Bronchial epithelial cell (primary cell): ENCODE measurements at places on chromosomes 4 and X. TPM values are rescaled to one million over a fixed set of nuclear protein-coding genes. Genes with fewer than 3 reads are reported as not detected.

DNA sequence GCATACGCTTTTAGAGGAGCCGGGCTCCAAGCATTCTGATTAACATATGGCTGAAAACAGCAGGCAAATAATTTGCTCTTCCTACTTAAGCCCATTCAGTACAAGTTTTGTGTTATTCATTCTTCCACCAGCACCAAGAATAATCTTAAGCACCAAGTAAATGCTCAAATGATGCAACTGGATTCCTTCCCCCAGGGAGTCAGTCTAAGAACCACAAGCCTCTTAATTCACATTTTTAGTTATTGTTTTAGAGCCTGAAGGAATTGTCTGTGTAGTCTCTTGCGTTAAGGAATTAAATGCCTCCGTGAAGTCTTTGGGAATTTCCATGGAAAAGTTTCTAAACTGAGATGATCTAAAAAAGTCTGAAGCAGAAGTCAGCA, 61.5 kb upstream of the MAGEB2 start:
- DNase-seq: no peak

GRCh38 chr4:187811591-187811990, 184.0 kb upstream of the ZFP42 start:
- DNase-seq: no peak

DNA sequence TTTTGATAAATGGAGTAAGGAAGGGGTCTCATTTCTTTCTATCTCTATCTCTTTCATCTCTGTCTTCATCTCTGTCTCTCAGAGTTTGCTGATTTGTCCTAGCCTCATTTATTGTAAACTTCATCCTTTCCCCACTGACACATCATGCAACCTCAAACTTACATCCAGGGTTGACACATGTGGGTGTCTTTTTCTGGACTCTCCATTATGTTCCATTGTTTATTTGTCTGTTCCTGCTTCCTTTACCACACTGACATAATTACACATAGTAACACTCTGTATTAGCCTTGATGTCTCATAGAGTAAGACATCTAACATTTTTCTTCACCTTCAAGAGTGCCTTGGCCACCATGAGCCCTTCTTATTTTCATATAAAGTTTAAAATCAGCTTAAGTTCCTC, 8.1 kb upstream of the SRD5A3 start:
- DNase-seq: no peak

Gene NKX3-2
- total RNA-seq: under 0.01 TPM in 1 of 2 replicates, not detected in the other

DNA sequence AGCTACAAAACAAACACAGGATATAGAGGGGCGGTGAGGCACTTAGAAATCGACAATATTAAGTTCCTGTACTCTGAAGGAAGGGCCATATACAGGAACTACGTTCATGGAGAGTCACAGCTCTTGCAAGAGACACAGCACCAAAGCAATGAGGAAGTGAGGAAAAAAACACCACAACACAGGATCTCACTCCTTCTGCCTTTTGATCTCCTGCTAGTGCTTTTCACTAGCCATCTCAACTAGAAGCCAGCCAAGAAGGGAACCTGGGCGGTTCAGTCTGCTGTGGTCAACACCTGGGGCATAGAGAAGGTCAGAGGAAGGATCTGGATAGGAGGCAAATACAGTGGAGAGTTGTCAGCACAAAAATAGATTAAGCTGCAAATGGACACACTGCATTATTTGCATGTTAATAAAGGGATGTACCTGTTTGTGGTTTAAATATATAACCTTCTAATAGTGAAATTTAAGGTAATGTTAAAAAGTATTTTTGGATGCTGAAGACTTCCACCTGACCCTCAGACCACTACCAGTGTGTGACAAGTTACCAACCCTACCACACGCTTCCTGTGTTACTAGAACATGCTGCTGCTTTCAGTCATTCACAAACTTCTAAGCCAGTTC, 104.6 kb downstream of the DTHD1 start:
- DNase-seq: no peak

DNA sequence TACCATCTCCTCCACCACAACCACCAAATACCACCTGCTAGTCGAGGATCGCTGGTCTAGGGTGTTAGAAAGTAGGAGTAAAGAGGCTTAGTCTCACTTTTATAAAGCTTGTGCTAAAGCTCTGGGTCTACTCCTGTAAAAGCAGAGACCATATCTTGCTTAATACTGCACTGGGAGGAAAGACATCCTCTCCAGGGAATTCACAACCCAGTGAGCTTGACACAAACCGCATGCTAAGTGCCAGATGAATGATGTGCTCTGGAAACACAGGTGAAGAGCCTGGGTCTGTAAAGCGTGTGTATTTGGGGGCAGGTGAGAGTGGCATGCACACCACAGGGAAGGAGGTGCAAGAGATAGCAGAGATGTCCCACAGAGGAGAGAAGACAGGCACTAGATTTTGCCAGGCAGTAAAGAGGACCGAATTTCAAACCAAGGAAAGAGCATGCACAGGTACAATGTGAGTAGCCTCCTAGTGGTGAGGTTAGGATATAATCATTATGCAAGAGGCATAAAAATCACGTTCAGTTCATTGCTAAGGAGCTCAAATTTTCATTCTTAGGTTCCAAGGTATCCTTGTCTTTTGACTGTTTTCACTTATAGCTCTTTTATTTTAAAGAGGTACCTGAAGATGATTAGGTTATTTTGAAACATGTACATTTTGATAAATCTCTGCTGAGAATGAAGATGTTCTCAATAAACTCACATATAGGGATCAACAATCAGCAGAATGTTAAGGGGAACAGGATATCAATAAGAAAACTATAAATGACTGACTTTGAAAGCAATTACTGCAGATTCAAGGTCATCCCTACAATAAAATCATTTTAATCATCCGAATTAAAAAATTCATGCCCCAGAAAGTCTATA, 20.7 kb downstream of the TAPT1 start:
- peak; percentile 35 for DNase-seq

DNA sequence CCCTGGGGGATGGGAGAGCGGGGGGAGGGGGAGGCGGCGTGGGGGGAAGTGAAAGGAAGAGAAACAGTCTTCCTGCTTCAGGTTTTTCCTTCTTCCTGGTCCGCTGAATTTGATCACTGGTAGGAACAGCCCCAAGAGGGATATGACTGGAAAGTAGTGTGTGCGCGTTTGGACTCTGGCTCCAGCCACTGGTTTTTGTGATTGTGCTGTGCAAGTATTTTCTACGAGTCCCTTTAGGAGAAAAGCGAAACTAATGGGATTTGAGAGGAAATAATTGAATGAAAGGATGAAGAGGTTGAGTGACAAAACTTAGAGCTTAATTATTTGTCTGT, 836 bp downstream of the PRRG1 start:
- peak; percentile 9 for DNase-seq

DNA sequence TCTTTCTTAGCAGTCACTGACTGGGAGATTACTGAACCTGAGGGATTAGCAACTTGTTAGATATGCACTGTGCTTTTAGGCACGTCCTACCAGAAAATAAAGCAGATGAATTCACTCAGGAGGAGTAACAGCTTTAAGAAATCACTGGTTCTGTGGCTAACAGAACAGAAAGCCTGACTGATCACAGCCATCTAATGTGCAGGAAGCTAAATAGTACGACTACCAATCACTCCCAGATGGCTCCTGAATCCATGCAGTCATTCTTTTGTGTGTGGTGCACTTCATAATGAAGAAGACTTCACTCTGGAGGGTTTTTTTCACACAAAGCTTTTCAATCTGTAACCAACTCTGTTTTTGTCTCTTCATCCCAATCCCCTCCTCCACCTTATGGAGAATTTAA, 305.3 kb upstream of the INTU start:
- DNase-seq: no peak

DNA sequence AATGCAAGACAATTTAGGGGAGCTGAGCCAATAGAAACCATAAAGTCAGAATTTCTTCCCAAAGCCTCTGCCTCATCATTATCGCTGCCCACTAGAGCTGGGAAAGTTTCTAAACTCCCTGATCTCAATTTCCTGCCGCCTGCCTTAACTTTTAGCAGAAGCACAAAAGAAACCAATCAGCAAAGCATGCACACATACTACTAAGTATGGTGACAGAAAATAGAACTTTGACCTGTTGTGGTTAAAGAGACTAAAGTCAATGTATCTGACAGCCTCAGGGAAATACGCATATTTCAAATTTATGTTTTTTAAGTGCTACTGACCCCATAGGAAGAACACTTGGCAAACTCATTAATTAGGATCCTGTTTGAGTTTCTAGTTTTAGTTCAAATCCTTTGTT, 10.1 kb downstream of the STK26 start:
- no peak for DNase-seq

GRCh38 chr4:825971-826330, at the start of gene CPLX1:
Gene CPLX1, minus strand, starts transcription at chr4:826129. Its CDS starts 1,607 bp downstream, at chr4:824522.
- no peak for DNase-seq

- no peak for DNase-seq
Measured at GRCh38 chr4:146637621-146638332, 916 bp upstream of the POU4F2 start.

- no peak for DNase-seq
Measured at GRCh38 chr4:99102634-99103033, 14.0 kb upstream of the ADH5 start.

DNA sequence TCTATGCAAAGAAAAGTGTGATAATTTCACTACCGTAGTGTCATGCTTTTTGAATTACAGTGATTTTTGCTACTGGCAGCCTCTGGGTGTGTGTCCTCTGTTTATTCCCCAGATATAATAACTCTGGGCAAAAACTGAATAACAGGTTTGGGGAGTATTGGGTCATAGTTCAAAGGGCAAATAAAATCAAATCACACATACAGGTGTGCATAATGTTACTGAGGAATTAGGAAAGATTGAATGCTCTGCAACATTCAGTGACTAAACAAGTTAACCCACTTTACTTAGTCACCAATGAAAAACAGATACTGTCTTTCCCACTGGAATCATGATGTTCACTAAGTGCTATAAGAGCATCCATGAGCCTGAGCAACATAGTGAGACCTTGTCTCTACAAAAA, 224.3 kb downstream of the OPHN1 start:
- no peak for DNase-seq

Gene ACE2
- total RNA-seq: 1.2 TPM in 1 of 2 replicates, not detected in the other

DNA sequence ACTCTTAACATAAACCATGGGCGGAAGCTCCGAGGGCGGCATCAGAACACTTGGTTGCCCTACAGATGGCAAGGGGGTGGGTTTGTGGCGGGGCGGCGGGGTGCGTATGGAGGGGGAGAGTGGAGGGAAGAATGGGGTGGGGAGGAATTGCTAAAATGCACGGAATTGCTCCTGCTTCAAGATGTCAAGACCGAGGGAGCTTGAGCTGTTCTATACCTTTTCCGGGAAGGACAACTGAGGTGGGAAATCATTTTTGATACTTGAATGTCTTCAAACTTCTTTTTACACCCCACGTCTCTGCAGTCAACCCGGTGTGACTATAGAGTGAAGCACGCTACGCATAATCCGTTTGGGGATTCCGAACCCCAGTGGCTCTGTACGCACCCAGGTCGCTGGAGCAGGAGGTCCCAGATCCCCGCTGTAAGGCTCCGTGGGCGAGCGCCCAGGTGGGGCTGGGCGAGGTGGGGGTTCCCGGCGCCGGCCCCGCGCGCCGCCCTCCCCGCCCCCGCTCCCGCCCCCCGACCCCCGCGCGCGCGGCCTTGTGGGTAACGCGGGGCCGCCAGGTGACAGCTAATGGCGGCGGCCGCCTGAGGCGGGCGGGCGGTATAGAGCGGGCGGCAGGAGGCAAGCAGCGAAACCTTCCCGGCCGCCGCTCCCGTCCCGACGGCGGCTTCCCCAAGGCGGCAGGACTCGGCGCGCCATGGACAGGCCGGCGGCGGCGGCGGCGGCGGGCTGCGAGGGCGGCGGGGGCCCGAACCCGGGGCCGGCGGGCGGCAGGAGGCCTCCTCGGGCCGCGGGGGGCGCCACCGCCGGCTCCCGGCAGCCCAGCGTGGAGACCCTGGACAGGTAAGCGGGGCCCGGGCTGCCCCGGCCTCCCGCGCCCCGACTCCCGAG, at the start of gene MTMR1:
MTMR1 (plus strand) TSS at position 566 of the 894 bp plus-strand sequence; CDS start at position 701, 135 bp downstream.
- no peak for DNase-seq

GRCh38 chr4:108385076-108385475, 216.3 kb upstream of the LEF1 start:
- DNase-seq: no peak

- peak; percentile 40 for DNase-seq
Measured at GRCh38 chrX:10769696-10770619, 149.6 kb upstream of the MID1 start.

DNA sequence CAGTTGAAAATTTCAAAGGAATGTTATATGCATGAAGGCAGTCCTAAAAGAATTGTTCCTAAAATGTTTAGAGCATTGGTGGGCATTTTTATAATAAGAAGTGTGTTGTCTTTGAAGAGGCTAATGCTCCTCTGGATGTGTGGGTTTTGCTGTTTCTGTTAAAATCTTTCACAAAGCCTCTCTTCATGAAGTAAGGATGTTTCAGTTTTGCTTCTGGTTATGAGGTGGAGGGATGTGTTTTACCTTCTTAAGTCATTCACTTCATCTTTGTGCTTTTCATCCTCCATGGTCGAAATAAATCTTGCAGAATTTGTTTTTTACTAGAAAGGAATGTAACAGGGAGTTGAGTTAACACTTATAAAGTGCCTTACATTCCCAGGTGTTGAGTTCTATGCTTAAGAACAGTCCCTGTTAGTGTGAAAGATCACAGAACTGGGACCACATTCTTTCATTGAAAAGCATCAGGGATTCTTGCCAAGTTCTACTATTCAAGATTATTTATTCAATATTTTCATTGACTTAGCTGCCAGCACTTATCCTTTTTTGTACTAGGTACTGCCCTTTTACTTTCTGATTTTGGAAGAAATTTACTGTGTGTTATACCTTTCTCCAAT, 21.1 kb downstream of the FHIP1A start:
- no peak for DNase-seq
